AG04450 (cell line): ENCODE measurements at places on chromosomes 11 and 22. TPM values are rescaled to one million over a fixed set of nuclear protein-coding genes. Genes with fewer than 3 reads are reported as not detected.

SCGB1D2 gene
- not detected in 2 replicates for polyA plus RNA-seq

GRCh38 chr11:64591257-64592233 is 525 bp downstream of the SLC22A12 start:
- no peak for DNase-seq

GRCh38 chr11:101862391-101863233 is 52.2 kb upstream of the CEP126 start:
- DNase-seq, result no peak

DNA sequence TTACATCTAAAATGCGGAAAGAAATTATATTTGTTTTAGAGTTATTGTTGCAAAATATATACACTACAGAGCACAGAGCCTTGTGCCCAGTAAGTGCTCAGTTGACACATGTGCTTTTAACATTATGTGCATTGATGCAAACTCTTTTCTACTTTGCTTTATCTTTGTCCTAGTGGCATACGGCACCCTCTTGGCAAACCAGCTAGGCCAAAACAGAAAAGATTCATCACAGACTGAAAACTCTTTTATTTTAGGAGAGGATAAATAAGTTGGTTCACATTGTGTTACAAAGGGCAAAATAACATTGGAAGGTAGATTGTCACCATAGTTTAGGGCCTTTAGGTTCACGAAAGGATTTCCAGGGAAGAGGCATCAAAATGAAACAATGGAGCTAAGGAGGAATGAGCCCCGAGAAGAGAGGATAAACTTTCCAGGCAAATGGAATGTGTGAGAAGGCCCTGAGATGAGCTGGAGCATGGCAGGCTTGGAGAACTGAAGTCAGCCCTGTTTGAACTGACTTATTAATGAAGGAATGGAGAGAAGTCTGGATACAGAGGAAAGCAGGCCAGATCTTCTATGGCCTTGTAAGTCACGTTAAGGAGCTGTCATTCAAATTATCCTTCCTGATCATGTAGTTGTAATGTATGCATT is 23.5 kb upstream of the TOP3B start:
- DNase-seq, result no peak

DNA sequence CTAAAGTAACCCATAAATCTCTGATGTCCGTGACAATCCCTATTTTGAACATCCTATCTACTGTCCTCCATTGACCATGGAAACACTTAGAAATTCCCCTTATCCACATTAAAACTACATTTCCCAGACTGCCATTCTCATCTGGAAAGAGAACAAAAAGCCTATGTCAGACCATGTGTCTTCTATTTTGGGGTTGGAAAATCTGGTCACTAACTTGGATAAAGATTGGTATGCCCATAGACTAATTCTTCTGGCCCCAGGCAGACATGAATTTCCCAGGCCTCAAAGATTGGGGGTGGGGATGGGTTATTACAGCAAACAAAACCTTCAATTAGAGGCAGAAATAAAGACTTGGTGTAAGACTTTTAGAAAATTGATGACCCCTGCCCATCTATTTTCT is 30.9 kb upstream of the CREB3L1 start:
- DNase-seq, result no peak
